ENCODE measurements at places on chromosomes 1 and 21.

DNA sequence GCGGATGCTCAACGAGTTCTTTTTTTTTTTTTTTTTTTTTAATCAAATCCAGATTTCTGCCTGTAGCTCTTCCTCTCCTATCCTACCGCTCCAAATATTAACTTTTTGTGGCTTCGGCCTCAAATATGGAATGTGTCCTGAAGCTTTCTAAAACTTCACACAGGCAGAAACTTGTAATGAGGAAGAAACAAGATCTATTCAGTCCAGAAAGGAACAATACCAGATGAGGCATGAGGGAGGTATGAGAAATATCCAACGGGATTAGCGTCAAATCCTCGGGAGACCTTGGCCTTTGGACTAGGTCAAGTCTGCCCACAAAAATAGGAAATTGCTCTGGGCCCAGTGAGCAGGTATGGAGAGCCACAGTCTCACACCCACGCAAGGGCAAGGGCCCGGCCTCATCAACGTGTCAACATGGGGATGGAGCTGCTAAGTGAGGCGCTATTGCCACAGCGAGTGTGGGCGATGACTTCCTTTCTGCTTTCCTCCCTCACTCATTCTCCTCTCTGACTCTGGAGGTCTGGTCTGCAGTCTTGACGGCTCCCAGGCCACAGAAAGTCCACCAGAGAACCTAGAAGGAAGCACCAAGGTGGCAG lies 66.6 kb downstream of the BCAR3 start:
- DNase-seq = no peak

GRCh38 chr1:32341971-32342370 lies 5.9 kb upstream of the MARCKSL1 start:
- no peak for DNase-seq

GRCh38 chr1:97783751-97784150 lies 137.1 kb downstream of the DPYD start:
- DNase-seq = no peak

GRCh38 chr1:180953291-180954004 lies 40.8 kb downstream of the KIAA1614 start:
- no peak for DNase-seq

DNA sequence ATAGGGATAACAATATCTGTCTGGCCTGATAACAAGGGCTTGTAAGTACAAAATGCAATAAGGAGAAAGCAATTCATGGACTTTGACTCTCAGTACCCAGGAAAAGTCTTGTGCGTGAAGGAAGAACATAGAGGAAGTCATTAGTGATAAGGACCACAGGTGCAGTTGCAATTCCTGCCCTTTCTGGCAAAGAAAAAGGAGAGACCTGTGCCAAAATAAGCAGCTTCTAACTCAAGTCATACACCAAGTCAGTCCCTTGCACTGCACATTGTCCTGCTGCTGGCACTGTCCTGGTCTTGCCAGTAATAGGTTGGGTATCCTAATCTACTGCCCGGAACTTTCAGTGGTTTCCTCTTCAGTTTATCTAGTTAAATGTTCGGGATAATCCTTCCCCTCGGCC lies 14.8 kb upstream of the SOD1 start:
- DNase-seq = no peak
